Body of pancreas (tissue), 4 donors: ENCODE measurements at places on chromosomes 12 and 14.

- H3K4me3 ChIP-seq, result no peak overlapping the region
- no peak overlapping the region for H3K27ac ChIP-seq
- peak; percentile 1 for DNase-seq
- H3K4me1 ChIP-seq, result no peaks in the 10 kb centered on the region
- H3K36me3 ChIP-seq, result no peaks in the 10 kb centered on the region
- no peaks in the 10 kb centered on the region for H3K27me3 ChIP-seq
Measured at GRCh38 chr14:97571866-97572555, 774.8 kb downstream of the VRK1 start.

GRCh38 chr12:51906430-51907082 is 748 bp upstream of the ACVRL1 start:
- no peak for DNase-seq
- peaks cover 3% of the 10 kb centered on the region for H3K27me3 ChIP-seq
- peak overlapping the region; percentile 65 for H3K27ac ChIP-seq
- H3K4me3 ChIP-seq, result no peak overlapping the region

DNA sequence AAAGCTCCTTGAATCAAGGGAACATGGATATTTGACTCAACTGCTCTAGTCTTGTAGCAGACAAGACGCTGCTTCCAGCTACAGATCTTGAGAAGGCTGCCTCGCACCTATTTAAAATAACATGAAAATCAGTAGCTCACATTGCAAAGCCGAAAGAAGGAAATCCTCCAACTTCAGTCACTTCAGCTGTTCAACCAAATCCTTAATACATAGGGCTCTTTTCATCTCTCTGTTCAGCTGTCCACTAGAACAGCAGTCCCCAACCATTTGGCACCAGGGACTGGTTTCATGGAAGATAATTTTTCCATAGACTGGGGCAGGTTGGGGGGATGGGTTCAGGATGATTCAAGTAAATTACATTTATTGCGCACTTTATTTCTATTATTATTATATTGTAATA is 1116.0 kb upstream of the TMEM132C start:
- H3K27me3 ChIP-seq, result no peaks in the 10 kb centered on the region
- H3K4me3 ChIP-seq, result no peak overlapping the region
- no peaks in the 10 kb centered on the region for H3K36me3 ChIP-seq
- DNase-seq, result no peak

- no peaks in the 10 kb centered on the region for H3K36me3 ChIP-seq
- DNase-seq, result no peak
- H3K4me1 ChIP-seq, result peaks cover 13% of the 10 kb centered on the region
- H3K4me3 ChIP-seq, result no peak overlapping the region
Measured at GRCh38 chr12:2049604-2050540, 2.9 kb upstream of the CACNA1C start.

- no peak overlapping the region for H3K27ac ChIP-seq
- H3K4me1 ChIP-seq, result peaks cover 14% of the 10 kb centered on the region
- no peaks in the 10 kb centered on the region for H3K27me3 ChIP-seq
- H3K36me3 ChIP-seq, result no peaks in the 10 kb centered on the region
- peak overlapping the region; percentile 15 for H3K4me3 ChIP-seq
- DNase-seq, result no peak
Measured at GRCh38 chr14:95875831-95876760, 536 bp upstream of the TUNAR start.

DNA sequence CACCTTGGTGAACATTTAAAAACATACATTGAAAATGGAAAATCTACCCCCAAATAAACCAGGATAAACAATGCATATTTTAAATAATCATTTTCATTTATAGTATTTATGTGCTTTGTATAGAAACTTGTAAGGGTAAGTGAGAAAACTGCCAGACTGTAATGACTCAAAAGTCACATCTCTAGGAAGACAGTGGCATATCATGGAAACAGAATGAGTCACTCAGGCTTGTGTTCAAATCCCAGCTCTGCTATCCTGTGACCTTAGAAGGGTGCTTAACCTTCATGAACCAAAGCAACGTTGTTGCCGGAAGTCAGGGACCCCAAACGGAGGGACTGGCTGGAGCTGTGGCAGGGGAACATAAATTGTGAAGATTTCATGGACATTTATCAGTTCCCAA is 142.7 kb downstream of the CEP128 start:
- no peak overlapping the region for H3K4me3 ChIP-seq
- H3K27me3 ChIP-seq, result no peaks in the 10 kb centered on the region
- DNase-seq, result no peak
- H3K27ac ChIP-seq, result no peak overlapping the region
- H3K36me3 ChIP-seq, result no peaks in the 10 kb centered on the region
- no peaks in the 10 kb centered on the region for H3K4me1 ChIP-seq

DNA sequence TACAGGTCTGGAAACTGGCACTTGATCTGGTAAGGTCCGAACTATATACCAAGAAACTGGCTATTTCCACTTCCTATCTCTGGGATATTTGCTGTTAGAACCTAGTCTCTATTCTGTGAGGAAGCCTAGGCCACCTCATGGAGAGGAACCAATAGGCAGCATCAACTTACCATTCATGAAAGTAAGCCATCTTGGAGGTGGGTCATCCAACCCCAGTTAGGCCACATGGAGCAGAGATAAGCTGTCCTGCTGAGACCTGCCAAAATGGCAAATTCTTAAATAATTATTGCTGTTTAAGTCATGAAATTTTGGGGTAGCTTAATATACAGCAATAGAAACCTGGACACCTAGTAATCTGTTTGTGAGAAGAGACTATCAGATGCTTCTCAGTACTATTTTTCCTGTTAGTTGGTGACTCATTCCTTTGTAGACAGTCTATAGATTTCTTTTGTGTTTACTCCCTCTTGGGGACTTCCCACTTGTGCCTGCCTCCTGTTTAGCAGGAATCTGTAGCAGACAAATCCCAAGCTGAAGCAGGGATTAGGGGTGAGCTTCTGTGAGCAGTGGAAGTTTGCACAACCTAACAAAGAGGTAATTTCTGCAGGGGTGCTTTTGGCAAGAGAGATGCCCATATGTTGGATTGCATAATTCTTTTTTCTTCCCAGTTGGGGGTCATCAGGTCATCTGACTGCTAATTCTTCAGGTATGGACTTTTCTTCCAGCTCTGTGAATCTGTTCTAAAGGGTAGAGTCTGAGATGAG is 136.8 kb downstream of the IGF1 start:
- H3K27me3 ChIP-seq, result no peaks in the 10 kb centered on the region
- DNase-seq, result no peak

DNA sequence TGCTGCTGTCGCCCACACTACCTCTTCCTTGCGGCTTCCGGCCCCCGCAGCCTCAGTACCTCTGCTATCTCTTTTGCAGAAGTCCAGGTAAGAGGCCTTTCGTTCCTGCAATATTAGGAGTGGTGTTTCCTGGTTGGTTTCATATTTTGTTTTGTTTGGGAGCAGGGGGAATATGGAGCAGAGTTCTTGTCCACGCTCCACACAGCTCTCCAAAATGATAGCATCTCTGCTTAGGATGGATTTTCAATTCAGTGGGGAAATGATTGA is 768 bp downstream of the OXA1L start:
- H3K4me3 ChIP-seq, result peak overlapping the region; percentile 94
- DNase-seq, result no peak
- peak overlapping the region; percentile 81 for H3K27ac ChIP-seq
- H3K36me3 ChIP-seq, result peaks cover 12% of the 10 kb centered on the region

- H3K27me3 ChIP-seq, result no peaks in the 10 kb centered on the region
- no peak overlapping the region for H3K27ac ChIP-seq
- H3K4me3 ChIP-seq, result no peak overlapping the region
- H3K4me1 ChIP-seq, result no peaks in the 10 kb centered on the region
Measured at GRCh38 chr14:106518054-106518943, 991.9 kb downstream of the TMEM121 start.

- H3K4me3 ChIP-seq, result no peak overlapping the region
- H3K4me1 ChIP-seq, result no peaks in the 10 kb centered on the region
- H3K27me3 ChIP-seq, result no peaks in the 10 kb centered on the region
- no peak overlapping the region for H3K27ac ChIP-seq
Measured at GRCh38 chr14:56379956-56380355, 199.6 kb upstream of the TMEM260 start.

- DNase-seq, result no peak
- no peak overlapping the region for H3K27ac ChIP-seq
- no peaks in the 10 kb centered on the region for H3K36me3 ChIP-seq
- H3K4me1 ChIP-seq, result peaks cover 17% of the 10 kb centered on the region
Measured at GRCh38 chr14:79436335-79436734, 775.0 kb downstream of the DIO2 start.

GRCh38 chr12:65886996-65887395 is 62.7 kb downstream of the HMGA2 start:
- no peak overlapping the region for H3K4me3 ChIP-seq
- H3K27me3 ChIP-seq, result no peaks in the 10 kb centered on the region
- H3K4me1 ChIP-seq, result peaks cover 19% of the 10 kb centered on the region
- no peaks in the 10 kb centered on the region for H3K36me3 ChIP-seq
- DNase-seq, result no peak

- no peak overlapping the region for H3K4me3 ChIP-seq
- H3K4me1 ChIP-seq, result peaks cover 28% of the 10 kb centered on the region
- peaks cover 31% of the 10 kb centered on the region for H3K36me3 ChIP-seq
- no peak for DNase-seq
- H3K27ac ChIP-seq, result no peak overlapping the region
Measured at GRCh38 chr12:56162468-56163290, 4.5 kb downstream of the MYL6 start.

DNA sequence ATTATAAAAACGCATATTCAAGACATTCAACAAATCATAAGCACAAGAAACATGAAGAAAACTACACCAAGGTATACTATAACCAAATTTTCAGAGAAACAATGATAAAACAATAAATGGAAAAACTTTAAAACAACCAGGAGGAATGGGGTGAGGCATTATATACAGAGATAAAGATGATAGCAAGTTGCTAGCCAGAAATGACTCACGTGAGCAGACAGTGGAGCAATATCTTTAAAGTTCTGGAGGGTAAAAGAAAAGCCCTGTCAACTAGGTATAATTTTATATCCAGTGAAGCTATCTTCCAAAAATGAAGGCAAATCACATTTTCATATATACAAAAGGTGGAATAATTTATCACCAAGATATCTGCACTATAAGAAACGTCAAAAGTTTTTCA is 97.8 kb upstream of the PCED1B start:
- no peaks in the 10 kb centered on the region for H3K4me1 ChIP-seq
- H3K36me3 ChIP-seq, result no peaks in the 10 kb centered on the region
- no peaks in the 10 kb centered on the region for H3K27me3 ChIP-seq
- no peak overlapping the region for H3K27ac ChIP-seq
- no peak overlapping the region for H3K4me3 ChIP-seq
- no peak for DNase-seq
